ENCODE measurements at places on chromosomes 12 and 14.

DNA sequence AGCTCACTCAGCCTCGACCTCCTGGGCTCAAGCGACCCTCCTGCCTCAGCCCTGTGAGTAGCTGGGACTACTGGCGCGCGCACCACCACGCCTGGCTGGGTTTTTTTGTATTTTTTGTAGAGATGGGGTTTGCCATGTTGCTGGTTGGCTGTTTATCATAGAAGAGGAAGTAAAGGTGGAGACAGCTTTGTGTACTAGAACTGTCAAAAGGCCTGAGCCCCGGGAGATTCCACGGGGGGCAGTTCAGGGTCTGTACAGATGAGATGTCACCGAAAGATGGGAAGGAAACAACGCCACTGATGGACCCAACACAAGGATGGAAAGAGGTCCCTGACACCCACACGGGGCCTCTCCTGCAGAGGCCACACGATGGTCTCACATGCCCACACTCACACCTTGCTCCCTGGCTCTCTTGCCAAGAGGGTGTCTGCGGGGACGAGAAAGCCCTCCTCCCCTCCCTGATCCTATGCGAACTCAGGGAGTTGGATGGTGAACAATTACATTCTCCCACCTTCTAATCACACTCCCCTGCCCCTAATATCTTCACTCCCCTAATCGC is 66.6 kb downstream of the KDM2B start:
- no peak for DNase-seq

GRCh38 chr12:42812086-42812485 is 222.5 kb upstream of the PRICKLE1 start:
- DNase-seq, result no peak

GRCh38 chr12:5997260-5997659 is 52.2 kb upstream of the ANO2 start:
- DNase-seq, result no peak

DNA sequence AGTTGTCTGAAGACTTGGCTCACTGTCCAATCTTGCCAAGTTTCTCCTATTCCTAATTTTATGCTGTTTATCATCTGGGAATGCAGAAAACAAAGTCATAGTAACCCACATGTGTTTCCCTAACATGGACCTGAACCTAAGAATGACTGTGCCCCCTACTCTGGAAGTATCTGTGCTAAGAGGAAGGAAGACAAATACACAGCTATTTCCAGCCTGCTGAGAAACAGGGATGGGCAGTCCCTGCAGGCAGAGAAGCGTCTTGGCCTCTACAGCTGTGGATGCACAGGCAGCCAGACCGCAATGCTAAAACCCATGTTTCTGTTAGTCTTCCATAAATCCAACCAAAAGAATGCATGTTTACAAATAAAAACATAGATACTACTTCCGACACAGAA is 56.2 kb downstream of the DUSP16 start:
- peak; percentile 11 for DNase-seq

DNA sequence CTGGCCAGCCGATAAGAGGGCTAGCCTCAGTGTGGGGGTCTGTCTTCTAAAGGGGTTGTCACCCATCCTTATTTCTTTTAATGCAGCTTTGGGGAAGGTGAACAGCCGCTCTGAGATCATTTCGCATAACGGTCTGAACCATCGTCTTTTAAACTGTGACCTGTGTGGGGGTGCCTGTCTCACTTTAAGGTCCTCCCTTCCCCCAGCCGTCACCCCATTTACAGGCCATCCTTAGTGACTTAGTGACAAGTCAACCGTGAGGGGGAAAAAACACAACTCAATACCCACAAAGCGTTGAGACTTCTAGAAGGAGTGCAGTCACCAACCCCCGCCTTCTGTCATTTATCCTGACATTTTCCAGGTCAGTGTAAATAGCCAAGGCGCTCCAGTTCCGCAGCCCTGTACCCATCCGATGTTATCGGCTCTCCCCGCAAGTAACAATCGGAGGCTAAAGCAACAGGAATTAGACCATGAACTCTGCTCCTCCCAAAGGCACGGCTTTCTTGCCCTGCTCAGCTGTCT is 505 bp upstream of the DENND5B start:
- DNase-seq, result no peak

Measured in fibroblast of skin of left biceps (primary cell).